CMK (cell line): ENCODE measurements at places on chromosomes 7 and 10.

GRCh38 chr10:23280419-23281043 lies 64.1 kb downstream of the C10orf67 start:
- DNase-seq, result no peak

GRCh38 chr10:114045136-114046086 lies 1.7 kb downstream of the ADRB1 start:
- no peak for DNase-seq

DNA sequence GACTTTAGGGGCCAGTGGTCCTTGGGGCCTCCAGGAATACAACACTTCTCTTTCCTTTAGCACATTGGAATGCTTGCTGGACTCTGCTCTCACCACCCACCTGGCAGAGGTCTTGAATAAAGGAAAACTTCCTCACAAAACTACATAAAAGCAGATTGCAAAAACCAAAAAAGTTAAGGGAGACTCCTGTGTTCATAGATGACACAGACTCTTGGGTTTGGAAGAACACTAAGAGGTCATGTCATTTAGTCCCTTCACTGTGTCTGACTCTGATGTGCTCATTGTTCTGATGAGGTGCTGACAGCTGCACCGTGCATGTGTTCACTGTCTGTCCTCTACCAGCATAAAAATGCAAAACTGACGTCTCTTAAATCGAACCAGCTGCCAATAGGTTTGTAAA lies 11.4 kb downstream of the BLNK start:
- no peak for DNase-seq

- no peak for DNase-seq
These were observed 11.6 kb upstream of the TNPO3 start for GRCh38 chr7:129066290-129067131.

- DNase-seq, result no peak
These were observed 317.8 kb downstream of the TNS3 start for GRCh38 chr7:47264021-47264651.

DNA sequence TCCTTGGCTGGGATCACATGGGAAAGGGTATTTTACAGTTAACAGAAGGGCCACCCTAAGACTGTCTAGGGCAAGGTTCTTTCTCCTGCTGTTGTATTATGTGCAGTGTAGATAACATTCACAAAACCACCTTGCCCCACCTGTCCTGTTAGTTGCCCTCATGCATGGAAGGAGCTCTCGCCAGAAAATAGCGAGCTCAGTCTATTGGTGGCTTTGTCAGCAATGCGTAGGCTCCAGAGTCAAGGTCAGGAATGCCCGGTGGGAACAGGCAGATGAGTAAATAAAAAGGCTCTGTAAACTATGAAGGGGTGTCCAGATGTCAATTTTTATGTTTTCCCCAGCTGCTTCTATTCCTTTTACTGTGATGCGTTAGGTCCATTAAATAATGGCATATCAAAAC lies 107.1 kb upstream of the WDR11 start:
- no peak for DNase-seq

GRCh38 chr7:2652736-2653060 lies 20.9 kb downstream of the TTYH3 start:
- DNase-seq, result no peak

DNA sequence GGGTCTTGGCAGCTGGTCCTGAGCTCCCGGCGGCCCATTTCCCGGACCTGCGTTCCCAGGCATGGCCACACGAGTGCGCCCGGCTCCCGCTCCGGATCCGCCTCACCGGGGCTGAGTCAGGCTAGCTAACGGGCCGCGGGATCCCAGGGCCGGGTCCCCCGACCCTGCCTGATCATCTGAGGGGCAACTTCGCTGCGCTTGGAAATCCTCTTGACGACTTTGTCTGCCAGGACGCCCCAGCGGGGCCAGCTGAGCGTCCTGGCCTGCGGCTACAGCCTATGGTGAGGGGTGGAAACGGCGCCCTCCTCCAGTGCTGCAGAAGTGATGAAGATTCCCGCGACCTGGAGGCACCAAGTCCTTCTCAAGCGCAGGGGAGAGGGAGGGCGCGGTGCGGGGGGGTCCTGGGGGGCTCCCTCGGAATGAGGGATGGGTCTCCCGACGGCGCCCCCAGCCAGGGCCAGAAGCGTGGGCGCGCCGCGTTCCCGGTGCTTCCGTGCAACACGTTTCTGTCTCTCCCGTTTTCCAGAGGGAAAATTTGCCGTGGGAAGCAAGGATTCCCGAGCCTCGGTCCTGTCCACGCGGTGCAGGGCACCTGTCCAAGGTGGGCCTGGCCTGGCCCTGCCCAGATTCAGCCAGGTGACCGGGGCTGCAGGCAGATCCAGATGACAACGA lies 212.4 kb downstream of the CCSER2 start:
- DNase-seq, result no peak

GRCh38 chr10:72687035-72687434 lies 4.9 kb upstream of the MCU start:
- DNase-seq, result no peak

DNA sequence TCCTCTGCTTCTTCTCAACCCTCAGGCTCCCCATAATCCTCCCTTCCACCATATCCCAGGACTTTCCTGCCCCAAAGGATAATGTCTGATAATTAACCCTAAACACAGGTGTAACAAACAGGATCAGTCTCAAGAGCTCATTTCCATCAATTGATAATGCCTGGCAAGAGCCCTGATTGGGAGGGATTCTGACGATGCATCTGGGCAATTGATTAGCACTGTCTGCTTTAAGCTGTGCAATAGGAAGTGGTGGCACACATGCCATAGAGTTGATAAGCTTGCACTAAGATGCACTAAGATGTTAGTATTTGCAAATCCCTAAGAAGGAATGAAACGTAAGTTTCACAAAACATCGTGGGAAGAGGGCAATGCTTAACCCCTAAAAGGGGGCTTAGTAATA lies 27.4 kb upstream of the EGR2 start:
- peak; percentile 20 for DNase-seq

DNA sequence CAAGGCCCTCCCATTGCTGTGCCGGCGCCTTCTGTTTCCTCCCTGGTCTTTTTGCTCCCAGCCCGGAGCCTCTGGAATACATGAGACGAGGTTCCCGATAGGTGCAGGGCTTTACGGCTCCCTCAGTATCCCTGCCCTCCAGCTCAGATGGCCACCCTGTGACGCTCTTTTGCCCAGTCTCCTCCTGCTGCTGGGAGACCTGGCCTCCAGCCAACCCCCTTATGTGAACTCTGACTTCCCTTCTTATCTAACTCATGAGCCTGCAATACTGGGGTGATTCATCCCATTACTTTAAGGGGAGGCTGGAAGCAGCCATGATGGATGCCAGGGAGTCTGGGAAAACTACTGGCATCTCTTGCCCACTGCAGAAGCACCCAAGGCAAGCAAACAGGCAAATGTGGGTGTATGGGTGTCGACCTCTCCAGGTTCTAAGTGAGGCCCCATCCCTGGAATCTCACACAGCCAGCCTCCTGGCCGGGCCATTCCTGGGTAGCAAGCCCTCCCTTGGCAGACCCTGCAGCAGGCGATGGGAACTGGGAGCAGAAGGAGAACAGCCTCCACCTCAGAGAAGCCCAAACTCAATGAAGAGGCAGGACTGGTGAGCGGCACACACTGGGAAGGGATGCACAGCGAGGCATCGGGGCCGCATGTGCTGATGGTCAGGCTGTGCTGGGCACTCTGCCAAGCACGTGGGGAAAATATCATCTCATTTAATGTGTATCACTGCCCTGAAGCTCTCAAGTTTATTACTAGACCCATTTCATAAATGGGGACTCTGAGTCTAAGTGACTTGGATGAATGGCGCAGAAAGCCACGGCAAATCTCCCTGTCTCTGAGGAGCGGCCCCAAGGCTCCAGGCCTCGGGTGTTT lies 97.5 kb downstream of the FAM53B start:
- DNase-seq, result no peak

DNA sequence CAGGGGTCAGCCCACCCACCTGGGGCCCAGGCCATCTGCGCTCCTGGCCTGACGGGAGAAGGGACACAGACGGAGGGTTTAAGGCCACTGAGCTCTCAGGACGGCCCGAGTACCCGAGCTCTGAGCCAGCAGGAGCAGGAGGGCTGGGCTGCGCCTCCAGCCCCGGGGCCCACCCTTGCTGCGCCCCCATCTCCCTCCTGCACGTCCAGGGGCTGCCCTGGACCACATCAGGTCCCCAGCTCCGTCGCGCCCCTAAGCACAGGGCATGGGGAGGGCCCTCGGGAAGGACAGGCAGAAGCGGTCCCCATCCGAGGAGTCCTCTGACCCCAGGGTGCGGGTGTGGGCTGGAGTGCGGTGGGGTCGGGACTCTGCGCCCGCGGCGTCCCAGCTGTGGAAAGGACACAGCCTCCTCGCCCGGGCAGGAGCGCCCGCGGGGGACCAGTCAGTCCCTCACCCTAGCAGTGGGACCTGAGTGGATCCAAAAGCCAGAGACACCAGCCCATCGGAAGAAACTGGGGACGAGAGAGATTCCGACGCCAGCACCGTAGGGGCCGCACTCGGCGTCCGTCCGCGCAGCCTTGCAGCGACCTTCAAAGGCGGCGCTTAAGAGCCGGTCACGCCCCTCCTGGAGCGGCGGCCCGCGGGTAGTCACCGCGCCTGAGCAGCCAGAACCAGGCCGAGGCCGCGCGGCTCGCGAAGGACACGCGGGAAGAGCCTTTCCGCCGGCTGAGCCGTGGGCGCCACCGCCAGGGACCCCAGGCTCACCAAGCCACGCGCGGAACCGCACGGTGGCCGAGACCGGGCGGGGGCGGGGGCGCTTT lies 15.9 kb downstream of the CAMK2B start:
- no peak for DNase-seq

DNA sequence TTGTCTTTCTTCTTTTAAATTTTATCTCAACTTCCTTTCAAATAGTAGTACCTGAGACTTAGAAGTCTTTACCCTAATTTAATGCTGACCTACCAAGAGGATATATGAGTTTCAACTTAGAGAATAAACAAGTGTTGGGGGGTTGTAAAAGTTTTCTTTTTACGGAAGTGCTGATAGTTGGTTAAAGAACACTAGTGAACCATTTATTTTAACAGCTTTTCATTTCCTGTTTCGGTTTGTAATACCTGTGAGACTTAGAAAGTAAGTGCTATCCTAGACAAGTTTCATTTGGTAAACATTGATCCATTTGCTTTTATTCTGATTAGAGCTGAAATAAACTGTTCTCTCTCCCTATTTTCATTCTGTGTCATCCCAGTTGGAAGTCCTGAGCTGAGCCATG lies 683.1 kb upstream of the SORCS1 start:
- DNase-seq, result no peak

DNA sequence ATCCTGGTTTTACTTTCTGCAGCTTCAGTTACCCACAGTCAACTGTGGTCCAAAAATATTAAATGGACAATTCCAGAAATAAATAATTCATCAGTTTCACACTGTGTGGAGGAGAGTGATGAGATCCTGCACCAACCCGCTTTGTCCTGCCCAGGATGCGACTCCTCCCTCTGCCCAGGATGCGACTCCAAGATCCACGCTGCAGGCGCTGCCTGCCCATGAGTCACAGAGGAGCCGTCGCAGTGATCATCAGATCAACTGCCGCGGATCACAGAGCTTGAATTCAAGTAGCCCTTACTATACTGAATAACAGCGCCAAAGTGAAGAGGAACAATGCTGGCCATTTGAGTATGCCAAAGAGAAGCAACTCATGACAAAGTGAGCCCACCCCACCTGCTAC lies 61.5 kb downstream of the GRB10 start:
- DNase-seq, result no peak

- no peak for DNase-seq
These were observed 117.7 kb upstream of the TNRC18 start for GRCh38 chr7:5541087-5541992.

DNA sequence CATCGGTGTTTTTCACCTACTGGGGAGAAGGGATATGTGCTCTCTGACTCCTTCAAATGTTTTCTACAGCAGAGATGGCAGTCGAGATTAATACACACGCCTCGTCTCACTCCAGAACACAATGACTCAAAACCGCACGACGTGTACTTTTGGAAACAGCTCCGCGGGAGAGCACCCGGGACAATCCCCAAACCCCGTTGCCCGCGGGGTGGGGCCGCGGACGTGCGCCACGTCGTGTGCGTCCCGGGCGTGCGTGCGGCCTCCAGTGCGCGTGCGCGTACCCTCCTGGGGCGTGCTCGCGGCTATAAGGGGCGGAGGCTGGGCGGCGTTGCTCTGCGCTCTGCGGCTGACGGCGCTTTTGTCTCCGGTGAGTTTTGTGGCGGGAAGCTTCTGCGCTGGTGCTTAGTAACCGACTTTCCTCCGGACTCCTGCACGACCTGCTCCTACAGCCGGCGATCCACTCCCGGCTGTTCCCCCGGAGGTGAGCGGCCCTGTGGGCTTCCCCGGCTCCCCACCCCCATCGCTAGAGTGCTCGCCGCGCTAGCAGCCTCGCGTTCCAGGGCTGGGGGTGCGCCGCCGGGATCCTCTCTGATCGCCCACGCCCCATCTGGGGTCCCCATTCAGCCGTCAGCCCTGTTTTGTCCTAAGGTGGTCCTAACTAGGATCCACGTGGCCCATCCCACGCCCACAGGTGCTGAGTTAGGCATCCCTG lies at the start of gene HILPDA:
Gene HILPDA (plus strand): TSS at position 336 of the 712 bp plus-strand sequence. CDS start 1,391 bp downstream, outside the sequence.
- peak; percentile 64 for DNase-seq

DNA sequence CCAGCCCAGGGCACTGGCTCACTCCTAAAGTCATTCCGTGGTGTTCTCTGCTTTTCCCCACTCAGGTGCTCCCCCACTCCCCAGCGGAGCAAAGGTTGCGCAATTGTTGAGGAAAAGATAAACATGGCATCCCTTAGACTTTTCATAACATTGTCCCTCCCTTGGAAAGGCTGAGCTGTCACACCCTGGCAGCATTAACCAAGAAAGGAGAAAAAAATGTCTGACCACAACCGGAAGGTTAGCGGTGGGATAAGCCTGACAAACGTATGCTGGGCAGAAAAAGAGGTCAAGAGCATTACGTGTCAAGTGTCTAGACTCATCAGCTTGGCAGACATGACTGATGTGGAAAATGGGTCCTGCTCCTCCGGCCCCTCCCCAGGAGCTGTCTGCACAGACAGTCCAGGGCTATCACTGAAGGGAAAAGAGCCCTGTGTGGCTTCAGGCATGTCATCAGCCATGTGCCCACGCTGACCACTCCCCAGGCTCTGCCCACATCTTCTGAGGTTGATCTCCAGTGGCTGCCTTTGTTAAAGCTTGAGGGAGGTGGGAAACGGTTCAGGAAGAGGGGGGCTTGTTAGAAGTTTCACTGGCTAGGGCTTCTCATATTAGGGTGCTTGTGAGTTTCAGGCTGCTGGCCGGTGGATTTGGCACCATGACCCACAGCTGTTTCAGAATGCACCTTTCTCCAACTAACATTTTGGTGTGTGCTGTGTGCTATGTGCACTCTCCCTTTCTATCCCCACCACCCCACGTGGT lies 30.1 kb downstream of the BTBD16 start:
- DNase-seq, result no peak
